Cortex of kidney (tissue), 1 donor: ENCODE measurements at places on chromosomes 1 and 21.

DNA sequence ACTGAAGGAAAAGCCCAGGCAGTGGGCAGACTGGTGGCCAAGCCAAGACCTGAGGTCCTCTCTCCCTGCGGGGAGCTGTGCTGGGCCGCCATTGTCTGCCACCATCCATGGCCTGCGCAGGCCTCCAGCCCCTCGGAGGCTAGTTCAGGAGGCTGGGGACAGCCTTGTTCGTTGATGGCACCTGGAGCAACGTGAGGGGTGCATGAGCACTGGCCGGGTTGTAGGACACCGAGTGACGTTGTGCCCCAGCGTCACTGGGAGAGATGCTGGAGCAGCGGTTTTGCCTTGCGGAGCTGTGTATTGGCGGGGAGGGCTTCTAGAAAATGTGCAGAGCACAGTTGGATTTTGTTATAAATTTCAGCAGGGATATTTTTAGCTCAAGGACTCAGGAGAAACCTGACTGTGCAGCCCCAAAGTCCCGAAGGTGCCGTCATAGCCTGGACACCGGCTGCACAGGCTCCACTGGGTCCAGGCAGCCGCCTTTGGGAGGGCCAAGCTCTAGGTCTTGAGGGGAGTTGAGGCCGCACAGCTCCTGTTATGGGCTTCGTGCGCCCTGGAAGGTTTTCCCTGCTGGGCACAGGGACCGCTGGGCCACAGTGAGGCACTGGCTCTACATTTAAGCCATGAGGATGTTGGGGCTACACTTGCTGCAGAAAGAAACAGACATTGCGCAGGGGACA, 48.2 kb upstream of the ADARB1 start:
- DNase-seq: no peak

GRCh38 chr1:87400813-87401212, 72.1 kb downstream of the LMO4 start:
- DNase-seq: no peak

- DNase-seq: no peak
Measured at GRCh38 chr21:32459972-32460371, 47.5 kb downstream of the EVA1C start.

- no peak for DNase-seq
Measured at GRCh38 chr1:156316909-156317308, 17.8 kb upstream of the VHLL start.

DNA sequence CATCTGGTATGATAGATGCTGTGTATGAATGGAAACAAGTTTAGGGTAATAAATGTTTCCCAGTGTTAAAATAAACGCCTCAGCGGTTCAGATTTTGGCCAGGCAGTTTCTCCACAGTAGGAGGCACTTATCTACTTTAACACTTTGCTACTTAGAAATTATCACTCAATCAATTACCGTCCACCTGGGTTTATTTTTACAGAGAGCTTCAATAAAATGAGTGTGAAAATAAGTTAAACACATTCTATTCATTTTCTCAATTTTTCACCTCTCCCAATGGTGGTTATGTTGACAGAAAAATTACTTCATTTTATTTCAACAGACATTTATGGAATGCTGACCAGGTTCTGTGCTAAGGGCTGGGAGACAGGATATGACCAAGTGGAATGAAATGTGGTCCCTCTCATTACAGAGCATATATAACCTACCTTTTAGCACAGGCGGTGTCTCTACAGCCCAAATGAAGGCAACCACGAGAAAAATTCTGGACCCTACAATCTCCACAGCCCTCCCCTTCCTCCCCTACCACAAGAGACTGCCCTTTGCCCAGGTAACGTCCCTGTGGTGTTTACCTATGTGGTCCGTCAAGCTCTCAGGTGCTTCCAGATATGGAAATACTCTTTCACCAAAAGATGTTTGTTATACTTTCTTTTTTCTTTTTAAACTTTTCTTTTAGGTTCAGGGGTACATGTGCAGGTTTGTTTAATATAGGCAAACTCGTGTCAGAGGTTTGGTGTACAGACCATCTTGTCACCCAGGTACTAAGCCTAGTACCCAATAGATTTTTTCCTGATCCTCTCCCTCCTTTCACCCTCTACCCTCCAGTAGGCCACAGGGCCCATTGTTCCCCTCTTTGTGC, 105.5 kb downstream of the HLCS start:
- DNase-seq: no peak

DNA sequence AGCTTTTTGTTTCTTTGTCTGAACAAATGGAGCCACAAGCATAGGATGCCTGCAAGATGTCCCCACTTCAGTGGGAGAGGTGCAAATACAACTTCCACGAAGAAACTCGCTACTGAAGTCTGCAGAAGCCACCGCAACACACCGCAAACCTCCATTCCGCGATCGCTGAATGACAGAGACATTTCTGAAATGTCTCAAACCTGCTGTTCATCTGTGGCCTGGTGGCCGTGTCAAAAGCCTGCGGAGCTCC, 1.0 kb downstream of the TP53BP2 start:
- no peak for DNase-seq

GRCh38 chr1:206939841-206940587, 6.3 kb downstream of the PIGR start:
- DNase-seq: no peak

DNA sequence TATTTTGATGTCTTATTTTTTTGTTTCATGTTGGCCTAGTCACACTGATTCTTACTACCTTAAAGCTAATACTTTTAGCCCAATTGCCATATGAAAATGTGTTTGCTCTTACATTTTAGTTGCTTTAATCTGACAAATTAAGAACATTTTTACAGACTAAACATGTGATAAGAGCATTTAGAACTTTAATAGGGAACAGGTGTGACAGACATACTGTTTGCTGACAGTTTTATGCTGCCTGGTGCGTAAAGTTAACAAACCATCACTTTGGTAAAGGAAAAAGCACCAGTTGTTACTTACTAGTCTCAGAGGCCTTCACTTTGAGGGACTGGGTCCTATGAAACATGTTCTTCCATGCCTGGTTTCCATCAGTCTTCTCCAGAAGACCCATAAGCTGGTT, 14.7 kb downstream of the CMPK1 start:
- DNase-seq: no peak

GRCh38 chr21:33884376-33885171, 31.0 kb downstream of the ATP5PO start:
- DNase-seq: no peak

- no peak for DNase-seq
Measured at GRCh38 chr1:224884361-224884801, 45.1 kb upstream of the DNAH14 start.

- no peak for DNase-seq
Measured at GRCh38 chr21:29657240-29657989, 282.4 kb downstream of the GRIK1 start.

DNA sequence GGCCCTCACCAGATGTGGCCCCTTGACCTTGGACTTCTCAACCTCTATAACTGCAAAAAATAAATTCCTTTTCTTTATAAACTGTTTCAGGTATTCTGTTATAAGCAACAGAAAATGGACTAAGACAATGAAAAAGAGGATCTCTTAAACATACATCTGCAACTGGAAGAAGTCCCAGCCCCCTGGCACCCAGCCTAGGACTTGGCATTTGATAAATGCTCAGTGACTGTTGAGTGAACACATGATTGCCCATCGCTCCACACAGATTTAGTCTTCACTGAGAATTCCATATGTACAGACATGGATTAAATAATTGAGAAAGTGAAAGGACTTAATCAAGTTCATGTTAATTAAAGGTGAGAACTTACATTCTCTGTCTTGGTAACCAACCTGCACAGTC, 344.9 kb upstream of the RUNX1 start:
- DNase-seq: no peak

DNA sequence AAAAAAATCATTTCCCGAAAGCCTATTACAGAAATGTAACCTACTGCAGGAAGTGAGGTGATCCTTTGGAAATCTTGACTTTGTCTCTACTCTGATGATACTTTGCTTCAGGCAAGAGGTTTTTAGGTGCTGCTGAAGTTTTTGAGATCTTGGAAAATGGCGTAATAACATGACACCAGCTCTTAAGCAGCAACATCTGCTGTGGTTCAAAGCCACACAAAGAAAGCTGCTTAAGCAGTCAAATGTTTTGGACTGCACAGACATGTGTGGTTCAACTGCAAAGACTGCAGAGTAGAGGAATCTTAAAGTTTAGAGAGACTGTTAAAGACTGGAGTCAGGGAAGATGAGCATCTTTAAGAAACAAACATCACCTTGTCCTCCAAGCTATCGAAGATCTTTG, 139.0 kb downstream of the RASAL2 start:
- DNase-seq: no peak

- no peak for DNase-seq
Measured at GRCh38 chr1:226606311-226607267, 58.0 kb downstream of the STUM start.

DNA sequence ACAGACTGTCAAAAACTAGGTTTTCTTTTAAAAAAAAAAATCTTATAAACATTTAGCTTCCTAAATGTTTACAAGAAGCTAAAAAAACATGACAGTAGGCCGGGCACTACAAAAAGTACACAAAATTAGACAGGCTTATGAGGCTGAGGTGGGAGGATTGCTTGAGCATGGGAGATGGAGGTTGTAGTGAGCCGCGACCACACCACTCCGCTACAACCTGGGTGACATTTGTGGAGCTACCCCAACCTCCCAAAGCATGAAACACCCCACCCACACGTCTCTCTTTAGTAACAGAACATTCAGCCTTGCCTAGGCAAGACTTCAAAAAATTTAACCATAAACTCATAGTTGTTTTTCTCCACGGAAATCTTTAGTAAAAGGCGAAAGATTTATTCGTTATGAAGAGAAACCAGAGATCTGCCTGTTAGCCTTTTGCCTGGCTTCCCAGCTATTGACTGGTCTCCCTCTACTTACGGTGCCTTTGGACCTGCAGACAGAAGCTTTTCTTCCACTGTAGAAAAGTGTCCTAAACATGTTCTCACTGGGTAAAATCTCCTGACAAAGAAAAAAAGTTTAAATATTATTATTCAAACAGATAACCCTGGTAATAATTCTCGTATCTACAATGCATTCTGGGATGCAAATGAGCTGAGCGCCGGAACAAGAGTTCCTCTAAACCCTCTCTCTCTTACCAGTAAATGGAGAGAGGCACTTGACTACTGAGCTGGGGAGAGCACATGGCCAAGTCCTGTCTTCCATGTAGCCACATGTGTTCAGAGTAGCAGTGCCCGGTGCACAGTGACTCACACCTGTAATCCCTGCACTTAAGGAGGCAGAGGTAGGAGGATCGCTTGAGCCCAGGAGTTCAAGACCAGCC, 9.2 kb downstream of the RNU5D-1 start:
- no peak for DNase-seq

- DNase-seq: no peak
Measured at GRCh38 chr1:119549719-119550132, 42.7 kb downstream of the HSD3B1 start.

DNA sequence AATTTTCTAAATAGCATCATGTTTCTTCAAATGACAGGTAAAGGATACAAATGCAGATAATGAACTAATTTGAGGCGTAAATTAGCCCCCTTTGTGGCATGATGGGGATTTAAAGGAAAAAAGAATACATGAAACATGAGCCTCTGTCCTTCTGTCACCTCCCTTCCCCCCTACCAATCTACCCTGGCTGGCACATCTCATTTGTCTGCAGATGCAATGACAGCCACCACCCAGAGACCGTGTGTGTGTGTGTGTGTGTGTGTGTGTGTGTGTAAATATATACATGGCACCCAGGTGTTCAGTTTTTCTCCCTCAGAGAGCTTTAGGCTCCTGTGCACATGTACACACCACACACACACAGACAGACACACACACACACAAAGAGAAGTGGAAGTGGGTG, 451.1 kb downstream of the RWDD3 start:
- no peak for DNase-seq

GRCh38 chr1:156578055-156578454, 1.5 kb upstream of the TTC24 start:
- DNase-seq: no peak

DNA sequence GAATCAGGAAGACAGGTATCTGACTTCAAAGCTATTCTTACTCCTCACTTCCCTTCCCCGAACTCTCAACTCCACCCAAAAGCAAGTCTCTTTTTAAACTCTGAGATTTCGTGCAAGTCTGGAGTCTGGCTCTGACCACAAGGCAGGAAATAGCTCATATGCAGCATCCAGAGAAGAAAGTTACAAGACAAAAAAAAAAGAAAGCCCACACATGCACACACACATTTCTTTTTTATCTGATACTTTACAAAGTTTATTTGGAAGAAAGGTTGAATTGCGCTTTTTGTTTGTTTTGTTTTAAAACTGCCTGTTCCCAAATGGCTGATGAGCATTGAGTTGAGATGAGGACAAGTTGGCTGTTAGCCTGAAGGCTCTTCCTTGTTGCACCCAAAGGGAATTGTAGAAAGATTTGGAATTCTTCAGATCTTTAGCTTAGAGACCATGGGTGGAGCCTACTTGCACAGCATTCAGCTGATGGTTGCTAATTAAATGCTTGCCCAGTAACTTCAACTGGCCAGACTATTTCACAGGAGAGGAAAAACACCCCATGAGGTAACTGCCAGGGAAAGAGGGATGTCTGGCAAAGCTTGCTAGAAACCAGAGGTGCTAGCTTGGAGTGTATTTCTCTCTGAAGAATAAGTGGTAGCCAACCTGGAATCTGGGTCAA, 490.3 kb downstream of the TTLL7 start:
- no peak for DNase-seq

GRCh38 chr1:16242556-16243214, 5.7 kb upstream of the CPLANE2 start:
- no peak for DNase-seq

DNA sequence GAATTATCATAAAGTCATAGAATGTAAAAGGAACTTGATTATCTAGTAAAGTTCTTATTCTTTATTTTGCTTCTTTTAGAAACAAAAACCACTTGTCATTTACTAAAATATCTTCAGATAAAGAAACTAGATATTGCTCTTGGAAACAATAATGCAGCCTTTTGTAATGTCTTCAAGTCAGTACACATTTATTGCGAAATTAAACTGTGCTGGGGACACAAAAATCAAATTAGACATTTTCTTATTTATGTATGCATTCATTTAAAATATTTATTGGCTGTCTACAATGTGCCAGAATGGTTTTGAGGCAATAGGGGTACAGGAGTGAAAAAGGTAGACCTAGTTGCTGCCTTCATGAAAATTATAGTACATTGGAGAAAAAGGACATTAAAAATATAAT, 201.1 kb downstream of the GRIK1 start:
- no peak for DNase-seq

GRCh38 chr1:83060221-83060620, 938.7 kb downstream of the TTLL7 start:
- DNase-seq: no peak
